ENCODE measurements at places on chromosomes 2 and 18.

DNA sequence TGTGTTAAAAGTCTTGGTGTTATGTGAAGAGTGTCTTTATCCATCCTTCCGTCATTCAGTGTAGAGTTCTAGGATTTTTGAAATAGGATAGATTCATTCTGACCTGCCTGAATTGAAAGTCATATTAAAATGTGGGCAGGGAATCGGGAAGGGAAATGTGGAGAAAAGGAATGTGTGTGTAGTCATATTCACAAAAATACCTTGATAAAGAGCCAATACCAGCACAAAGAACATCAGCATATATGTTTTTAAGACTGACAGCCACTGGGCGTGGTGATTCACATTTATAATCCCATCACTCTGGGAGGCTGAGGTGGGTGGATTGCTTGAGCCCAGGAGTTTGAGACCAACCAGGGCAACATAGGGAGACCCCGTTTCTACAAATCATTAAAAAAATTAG lies 188.1 kb downstream of the CAMKMT start:
- DNase-seq, result no peak

DNA sequence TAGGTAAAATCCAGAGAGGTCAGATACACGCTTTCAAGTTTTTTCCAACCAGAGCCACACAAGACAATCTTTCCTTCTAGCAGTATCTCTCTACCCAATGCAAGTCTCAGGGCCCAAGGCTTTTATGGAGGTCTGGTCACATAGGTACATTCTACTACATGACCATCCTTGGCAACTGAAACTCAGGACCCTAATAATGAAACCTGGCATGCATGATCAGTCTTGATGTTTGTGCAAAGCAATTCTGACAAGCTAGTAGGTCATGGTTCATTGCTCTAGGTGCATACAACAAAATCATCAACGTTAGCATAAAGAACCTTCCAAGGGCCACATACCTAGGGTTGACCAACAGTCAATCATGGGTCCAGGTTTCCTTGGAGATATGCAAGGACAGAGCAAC lies 33.2 kb upstream of the CCDC88A start:
- no peak for DNase-seq

DNA sequence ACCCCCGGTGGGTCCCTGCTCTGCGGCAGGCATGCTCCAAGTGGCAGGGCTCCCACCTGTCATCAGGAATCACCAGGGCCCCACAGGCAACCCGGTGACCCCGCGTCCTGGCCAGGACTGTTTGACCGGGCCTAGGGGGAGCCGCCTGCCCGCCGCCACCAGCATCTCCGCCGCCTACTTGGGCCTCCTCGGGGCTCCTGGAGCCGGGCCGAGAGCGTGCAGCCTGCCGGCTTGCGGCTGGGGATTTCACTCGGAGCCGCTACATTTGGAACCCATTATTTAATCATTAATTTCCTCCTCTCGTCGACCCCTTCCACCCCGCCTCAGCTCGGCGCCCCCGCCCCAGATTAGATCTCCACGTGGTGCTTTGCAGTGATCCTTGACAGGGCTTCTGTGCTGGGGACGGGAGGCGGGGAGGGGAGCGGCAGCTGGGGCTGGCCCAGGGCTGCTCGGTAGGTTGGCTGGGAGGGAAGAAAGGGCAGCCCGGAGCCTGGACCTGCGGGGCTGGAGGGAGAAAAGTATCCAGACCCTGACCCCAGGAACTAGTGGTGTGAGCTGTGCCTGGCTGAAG lies 295.4 kb downstream of the CYP26B1 start:
- DNase-seq, result no peak

- no peak for DNase-seq
Measured at GRCh38 chr2:50612306-50612705, 419.6 kb downstream of the NRXN1 start.

DNA sequence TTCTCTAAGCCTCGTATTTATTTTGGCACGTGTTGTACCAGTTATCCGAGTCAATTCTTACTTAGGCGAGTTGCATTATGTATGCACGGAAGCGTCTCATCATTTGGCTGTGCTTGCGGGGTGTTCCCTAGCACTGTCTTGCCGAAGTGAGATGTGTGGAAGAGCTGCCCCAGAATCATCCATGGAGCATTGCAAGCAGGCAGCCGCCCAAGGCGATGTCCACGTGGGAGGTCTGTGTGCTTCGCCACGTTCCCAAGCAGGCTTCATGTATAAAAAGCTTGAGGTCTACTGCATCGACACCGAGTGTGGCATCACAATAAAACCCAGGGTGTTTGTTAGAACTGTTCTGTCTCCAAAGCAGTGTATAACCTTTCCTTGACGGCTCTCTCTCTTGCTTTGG lies 849.9 kb downstream of the DCDC2C start:
- DNase-seq, result no peak

GRCh38 chr2:135203944-135204343 lies 151.9 kb downstream of the RAB3GAP1 start:
- DNase-seq, result no peak

- DNase-seq, result no peak
Measured at GRCh38 chr2:31020713-31021112, 117.5 kb downstream of the GALNT14 start.

- peak; percentile 28 for DNase-seq
Measured at GRCh38 chr2:27379836-27380625, 503 bp downstream of the ZNF513 start.

DNA sequence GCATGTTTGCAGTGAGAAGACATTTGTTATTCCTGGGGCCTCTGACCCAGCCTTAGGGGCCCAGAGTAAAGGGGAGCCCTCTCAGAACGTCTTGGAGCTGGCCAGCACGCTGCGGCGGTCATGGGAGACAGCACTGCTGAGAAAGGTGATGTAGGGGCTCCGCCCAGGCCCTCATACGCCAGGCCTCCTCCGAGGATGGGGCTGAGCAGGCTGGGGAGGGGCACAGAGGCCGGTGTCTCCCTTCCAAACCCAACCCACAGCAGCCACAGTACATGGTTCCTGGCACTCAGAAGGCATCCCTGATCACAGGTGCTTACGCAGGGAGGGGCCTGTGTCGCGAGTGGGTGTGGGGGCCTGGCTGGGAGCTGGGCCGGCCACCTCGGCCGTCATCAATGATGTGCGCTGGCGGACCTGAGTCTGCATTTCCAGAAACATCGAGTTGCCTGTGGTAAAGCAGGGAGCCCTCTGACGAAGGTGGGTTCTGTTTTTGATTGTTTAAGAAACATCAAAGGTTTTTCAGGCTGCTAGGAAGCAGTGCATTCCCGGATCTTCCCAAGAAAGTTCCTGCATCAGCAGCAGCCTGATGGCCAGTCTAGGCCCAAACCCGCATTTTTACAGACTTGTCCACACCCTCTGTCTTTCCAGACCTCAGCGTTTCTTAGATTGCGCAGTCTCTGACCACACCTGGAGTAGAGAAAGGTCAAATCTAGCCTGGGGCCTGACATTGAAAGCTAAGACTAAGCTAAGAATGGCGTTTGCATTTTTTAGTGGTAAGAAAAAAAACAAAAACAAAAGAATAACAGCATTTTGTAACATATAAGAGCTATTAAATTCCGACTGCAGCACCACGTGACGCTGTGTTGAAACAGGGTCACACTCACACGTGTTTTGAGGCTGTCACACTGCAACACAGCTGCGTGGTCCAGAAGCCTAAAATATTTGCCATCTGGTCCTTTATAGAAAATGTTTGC lies 51.2 kb upstream of the PXDN start:
- DNase-seq, result no peak

DNA sequence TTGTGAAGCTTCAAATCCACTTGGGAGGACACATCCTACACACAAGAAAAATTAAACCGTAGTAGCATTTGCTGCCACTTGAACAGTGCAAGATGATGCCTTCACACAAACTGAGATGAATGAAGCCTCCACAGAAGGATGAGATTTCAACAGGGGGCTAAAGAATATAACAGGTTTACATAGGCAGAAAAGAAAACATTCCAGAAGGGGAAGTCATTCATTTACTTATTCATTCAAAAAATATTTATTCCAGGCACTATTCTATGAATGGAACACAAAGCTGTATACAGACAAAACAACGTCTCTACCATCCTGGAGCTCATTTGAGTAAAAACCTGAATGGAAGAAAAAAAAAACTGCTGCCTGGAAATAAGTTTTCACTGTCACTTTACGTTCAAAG lies 170.5 kb downstream of the CDH20 start:
- DNase-seq, result no peak

DNA sequence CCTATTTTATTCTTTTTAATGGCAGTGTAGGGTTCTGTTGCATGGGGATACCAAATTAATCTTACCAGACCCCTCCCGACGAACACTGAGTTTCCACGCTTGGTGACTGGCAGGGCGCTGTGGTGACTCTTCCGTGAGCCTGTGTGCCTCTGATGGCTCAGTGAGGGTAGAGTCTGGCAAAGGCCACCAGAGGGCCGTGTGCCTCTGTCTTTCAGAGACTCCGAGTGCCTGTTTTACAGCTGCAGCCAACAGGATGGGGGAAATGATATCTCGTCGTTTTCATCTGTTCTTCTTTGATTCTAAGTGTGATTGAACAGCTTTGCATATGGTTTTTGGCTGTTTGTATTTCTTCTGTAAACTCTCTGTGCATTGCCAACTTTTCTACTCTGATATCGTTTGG lies 99.8 kb downstream of the ZNF236 start:
- peak; percentile 51 for DNase-seq

DNA sequence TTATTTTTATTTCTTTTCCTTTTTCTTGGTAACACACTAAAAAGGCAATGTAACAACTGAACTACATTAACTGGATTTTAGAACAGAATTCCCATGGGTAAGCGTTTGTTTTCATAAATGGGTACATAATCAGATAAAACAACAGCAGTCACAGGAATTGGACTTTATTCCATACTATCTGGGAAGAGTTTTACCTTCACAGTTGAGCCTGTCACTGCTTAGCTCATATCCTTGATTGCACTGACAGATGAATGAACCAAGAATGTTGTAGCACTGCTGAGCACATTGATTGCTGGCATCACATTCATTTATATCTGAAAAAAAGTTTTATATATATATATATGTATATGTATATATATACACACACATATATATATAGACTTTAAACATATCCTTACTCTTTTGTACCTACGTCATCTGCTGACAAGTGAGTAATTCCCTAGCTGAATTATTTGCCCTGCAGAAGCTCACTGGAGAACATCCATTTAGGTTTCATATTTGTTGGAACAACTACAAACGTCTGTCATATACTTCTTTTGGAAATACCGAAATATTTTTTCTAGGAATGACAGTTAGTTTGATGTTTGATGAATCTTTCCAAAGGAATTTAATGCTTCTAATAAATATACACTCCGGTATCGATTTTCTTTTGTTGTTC lies 47.0 kb downstream of the EFEMP1 start:
- no peak for DNase-seq

- no peak for DNase-seq
Measured at GRCh38 chr2:207126724-207127308, 38.9 kb downstream of the KLF7 start.

GRCh38 chr2:36655453-36655852 lies 41.1 kb upstream of the VIT start:
- no peak for DNase-seq

DNA sequence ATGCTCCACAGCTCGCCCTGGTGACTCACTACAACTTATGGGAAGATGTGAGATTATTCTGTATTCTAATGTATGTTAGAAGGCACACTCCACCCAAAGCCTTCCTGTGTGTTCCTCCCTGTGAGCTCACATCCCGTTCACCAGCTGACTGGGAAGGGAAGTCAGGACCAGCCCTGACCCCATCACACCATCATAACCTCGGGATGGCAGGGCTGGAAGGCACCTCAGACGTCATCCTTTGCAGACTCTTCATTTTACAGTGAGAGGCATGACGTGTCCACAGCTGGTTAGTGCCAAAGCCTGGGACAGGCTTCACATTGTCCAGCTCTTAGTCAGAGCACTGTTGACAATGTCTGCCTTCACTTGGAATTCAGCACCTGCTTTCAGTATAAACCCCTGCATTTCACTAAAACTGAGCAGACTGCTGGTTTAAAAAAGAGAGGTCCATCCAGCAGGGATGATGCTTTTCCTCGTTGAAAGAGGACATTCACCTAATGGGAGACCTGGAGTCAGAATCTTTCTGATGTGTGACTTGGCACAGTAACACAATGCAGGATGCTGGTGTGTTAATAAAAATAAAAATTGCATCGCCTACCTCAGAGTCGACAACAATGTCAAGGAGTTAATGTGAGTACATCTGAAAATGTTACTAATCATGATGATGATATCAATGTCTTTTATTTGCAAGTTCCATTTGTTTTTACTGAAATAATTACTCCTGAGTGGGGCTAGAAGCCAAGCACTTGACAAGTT lies 418.0 kb upstream of the TNP1 start:
- DNase-seq, result no peak

- no peak for DNase-seq
Measured at GRCh38 chr2:217288472-217289063, 428.7 kb upstream of the TNP1 start.

GRCh38 chr2:131493199-131493968 lies 1.2 kb upstream of the MZT2A start:
- no peak for DNase-seq

DNA sequence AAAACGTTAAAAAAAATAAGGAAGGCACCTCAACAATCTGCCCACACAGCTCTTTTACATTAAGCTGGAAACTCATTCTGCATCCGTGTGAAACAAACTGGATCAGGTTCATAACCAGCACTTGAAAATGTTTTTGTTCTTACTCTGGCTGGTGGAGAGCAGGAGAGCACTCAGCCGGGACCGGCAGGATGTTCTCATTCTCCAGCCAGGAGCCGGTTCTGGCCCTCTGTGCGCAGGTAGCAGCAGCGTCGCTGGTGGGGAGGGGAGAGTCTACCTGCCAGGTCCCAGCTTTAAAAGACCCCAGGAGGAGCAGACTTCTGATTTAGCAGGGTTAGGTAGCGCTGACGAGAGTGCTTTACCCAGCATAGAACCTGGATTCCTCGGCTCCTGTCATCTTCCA lies 834.9 kb upstream of the SALL3 start:
- DNase-seq, result no peak

DNA sequence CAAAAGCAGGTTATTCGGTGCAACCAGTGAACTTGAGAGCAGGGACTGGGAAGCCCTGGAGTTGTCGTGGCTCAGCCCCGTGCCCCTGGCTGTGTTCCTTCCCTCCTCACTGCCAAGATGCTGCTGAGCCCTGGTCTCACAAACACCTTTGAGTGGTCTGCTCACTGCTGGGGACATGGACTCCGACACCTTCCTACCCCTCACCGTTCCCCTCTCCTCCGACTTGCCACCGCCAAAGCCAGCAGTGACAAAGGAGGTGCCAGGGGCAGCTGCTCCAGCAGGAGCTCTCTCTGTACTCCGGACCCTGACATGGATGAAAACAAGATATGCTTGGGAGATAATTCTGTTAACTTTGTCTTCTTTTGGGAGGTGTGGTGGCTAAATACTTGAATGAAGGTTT lies 17.9 kb downstream of the LRRFIP1 start:
- no peak for DNase-seq

GRCh38 chr2:65062843-65063825 lies 6.9 kb downstream of the CEP68 start:
- DNase-seq, result no peak
